NCI-H345 (cell line): ENCODE measurements at places on chromosomes 2 and 18.

GRCh38 chr2:48723129-48723528 is 32.4 kb downstream of the LHCGR start:
- no peak for DNase-seq

GRCh38 chr2:137873536-137874244 is 90.6 kb upstream of the HNMT start:
- no peak for DNase-seq

- no peak for DNase-seq
Measured at GRCh38 chr18:24274837-24275236, 122.8 kb downstream of the OSBPL1A start.

DNA sequence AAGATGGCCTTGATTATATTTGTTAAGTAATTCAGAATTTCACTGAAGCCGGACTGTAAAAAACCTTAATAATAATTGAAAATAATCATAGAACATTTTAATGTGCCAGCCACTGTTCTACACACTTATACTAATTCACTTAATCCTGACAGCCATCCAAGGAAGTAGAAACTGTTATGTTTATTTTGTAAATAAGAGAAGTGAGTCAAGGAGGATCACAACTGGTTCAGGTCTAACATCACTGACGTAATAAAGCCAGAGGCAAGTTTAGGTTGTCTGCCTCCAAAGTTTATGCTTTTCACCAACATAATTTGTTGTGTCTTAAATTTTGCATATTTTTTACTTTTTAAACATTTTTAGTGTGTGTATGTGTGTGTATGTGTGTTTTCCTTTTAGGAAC is 436.1 kb downstream of the LRRTM4 start:
- no peak for DNase-seq

DNA sequence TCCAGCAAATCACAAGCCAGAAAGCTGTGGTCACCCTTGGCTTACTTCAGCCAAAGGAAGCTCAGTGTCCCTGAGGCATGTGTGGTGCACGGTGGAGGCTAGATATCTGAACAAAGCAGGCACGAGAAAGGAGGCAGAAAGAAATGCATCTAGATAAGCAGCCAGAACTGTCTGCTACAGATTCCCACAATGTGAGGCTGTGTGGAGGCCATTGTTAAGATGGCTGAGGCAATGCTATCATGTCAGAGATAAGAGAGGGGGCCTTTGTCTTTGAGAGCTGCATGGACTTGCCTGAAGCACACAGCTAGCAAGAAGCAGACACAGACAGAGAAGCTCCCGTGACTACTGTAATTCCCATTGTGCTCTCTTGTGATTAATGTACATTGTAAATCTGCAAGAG is 110.5 kb upstream of the LYPD6 start:
- DNase-seq = peak; percentile 31

- no peak for DNase-seq
Measured at GRCh38 chr2:109402980-109403840, 210.6 kb downstream of the SEPTIN10 start.

GRCh38 chr2:232129483-232129882 is 168.0 kb downstream of the DIS3L2 start:
- no peak for DNase-seq

- no peak for DNase-seq
Measured at GRCh38 chr2:16784652-16785051, 119.0 kb upstream of the CYRIA start.

GRCh38 chr18:55403421-55403949 is 184.5 kb downstream of the TCF4 start:
- DNase-seq = no peak

DNA sequence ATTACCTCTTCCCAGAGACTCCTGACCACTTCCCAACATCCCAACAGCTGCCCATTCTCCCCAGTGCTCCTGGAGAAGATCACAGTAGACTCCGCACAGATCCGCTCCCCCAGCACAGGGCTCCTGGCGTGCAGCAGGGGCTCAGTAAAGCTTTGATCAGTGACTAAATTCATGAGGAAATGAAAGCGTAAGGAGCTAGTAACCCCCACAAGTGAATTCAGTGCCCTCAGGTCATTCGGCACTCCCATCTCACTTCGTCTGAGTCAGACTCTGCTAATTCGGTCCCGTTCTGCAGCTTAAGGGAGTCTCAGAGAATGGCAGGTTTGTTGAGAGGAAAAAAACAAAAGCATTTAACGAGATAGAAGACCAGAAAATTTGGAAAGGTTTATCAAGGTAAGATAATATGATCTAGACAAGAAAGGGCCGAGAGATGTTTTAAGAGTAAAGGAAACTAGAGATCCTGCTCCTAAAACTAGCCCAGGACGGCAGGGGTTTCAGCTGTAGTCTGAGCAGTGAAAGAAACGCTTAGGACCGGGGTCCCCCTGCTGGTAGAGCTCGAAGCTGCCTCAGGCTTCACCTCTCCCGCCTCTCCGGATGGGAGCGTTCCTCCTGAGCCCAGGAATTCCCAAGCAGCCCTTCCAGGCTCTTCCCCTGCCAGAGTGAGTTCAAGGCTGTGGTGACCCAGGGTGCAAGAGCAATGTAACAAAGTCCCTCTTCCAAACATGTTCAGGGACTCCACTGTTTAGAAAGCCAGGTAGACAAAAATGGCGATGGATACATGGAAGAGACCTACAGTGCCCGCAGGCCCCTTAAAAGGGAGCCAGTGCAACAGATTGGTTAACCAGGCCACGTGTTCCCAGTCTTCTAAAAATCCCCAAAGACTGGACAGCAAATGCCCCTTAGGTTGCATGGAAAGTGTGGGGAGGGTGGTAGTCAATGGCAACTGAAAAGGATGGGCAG is 127.3 kb downstream of the DNER start:
- DNase-seq = peak; percentile 40

- DNase-seq = peak; percentile 67
Measured at GRCh38 chr2:232876161-232876977, 6.3 kb downstream of the SNORC start.

GRCh38 chr2:202771741-202772460 is 99.7 kb downstream of the ICA1L start:
- no peak for DNase-seq

DNA sequence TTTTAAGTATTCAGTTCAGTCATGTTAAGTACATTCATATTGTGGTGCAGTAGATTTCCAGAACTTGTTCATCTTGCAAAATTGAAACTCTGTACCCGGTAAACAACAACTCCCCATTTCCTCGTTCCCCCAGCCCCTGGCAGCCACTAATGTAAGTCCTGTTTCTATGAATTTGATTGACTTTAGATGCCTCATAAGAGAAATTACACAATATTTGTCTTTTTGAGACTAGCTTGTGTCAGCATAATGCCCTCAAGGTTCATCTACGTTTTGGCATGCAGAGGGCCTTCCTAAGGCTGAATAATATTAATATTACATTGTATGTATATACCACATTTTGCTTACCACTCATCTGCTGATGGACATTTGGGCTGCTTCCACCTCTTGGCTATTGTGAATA is 30.9 kb downstream of the METTL21A start:
- DNase-seq = no peak

DNA sequence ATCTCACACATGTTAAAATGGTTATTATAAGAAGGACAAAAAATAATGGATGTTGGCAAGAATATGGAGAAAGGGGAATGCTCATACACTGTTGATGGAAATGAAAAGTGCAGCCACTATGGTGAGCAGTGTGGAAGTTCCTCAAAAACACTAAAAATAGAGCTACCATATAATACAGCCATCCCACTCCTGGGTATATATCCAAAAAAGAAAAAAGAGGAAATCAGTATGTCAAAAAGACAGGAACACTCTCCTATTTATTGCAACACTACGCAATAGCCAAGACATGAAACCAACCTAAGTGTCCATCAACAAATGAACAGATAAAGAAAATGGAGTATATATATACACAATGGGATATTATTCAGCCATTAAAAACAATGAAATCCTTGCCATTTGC is 642.6 kb downstream of the RNF144A start:
- DNase-seq = no peak

- DNase-seq = no peak
Measured at GRCh38 chr2:33321876-33322483, 154.5 kb upstream of the RASGRP3 start.

- no peak for DNase-seq
Measured at GRCh38 chr2:1548910-1549673, 135.8 kb downstream of the TPO start.

DNA sequence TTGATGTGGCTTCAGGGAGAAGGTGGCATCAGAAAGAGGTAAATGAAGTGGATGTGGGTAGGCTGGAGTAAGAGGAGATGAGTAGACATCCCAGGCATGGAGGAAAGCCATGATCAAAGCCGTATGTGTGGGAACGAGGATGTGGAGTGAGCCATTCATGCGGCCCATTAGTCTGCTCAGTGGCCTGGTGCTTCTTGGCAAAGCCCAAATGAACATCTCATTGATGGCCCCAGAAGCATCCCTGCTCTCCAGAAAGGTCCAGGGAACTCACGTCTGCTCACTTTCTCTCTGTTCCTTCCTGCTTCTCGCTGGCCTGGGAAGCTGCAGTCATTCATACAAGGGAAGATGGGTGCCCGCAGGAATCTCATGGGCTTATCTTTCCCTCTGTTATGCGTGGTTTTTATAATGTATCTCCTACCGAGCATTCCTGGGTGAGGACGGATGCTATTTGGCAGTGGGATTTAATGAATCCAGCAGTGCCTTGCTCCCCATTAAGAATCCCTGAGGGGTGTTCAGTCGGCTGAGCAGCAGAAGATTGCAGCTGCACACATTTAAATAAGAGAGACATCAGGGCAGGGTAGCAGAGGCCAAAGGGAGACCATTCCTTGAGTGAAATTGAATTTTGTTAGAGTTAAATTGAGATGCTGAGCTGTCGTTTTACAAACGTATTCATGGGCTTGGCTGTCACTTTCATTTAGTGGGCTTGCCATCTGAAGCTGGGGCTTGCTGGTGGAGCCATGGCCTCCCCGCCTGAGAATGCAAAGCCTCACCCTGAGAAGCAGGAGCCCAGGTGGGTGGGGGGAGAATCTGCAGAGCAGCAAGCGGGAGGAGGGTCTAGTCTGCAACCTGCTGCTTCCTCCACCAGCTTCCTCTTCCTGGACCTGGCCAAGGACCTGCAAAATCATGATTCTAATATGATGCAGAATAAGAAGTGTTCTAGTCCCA is 64.5 kb downstream of the LYPD1 start:
- DNase-seq = no peak

DNA sequence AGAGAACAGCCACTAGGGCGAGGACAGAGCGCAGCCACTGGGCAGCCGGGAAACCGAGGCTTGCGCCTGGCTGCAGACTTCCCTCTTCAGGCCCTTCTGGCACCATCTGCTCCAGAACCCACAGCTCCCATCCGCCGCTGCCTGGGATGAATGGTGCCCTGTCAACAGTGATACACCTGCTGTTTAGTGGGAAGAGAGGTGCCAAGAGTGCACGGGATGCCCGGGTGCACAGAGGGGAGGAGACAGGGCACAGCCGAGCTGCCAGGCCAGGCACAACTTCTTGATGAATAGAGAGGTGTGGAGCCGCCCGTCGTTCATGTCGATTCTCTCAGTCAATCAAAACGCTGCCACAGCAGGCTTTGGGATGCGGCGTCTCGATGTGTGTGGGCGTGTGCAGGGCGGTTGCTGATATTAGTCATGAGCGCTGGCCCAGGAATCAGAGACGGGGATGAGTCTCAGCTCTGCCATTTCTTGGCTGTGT is 39.5 kb downstream of the RRM2 start:
- DNase-seq = peak; percentile 91

DNA sequence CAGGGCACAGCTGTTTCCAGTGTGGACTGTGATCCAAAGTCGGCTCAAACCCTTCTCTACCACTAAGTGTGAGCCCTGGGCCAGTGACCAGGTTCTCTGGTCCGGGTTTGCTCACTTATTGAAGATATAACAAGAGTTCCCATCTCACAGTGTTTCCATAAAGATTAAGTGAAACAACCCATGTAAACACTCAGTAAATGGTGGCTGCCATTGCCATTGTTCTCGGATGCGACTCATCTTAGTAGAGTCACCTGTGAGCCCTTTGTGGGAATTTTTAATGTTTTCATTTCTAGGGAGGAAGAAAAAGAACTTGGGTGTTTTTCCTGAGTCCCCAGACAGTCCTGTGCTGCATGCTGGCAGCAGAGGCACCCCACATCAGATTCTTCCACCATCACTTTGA is 53.4 kb downstream of the TPGS2 start:
- DNase-seq = no peak

GRCh38 chr2:62349788-62350187 is 153.9 kb downstream of the B3GNT2 start:
- DNase-seq = no peak

- DNase-seq = peak; percentile 29
Measured at GRCh38 chr2:107548216-107548615, 278.5 kb upstream of the RGPD4 start.

DNA sequence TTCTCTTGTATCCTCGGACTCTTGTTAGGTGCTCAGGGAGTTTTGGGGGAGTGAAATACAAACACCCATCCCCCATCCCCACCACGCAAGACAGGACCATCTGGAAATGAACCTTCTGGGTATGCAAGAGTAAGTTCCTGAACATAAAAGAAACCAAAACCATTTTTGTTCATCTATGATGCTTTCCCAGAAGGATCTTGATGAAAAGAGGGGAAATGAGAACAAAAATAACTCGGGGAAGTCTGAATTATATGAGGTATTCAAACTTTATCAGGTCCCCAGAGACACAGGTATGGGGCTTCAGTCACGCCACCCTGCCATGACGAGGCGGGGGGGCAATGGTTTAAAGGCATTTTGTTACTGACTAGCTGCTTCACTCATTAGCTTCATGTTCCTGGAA is 68.6 kb upstream of the DNMT3A start:
- no peak for DNase-seq

GRCh38 chr2:77314721-77315120 is 207.5 kb downstream of the LRRTM4 start:
- peak; percentile 19 for DNase-seq

DNA sequence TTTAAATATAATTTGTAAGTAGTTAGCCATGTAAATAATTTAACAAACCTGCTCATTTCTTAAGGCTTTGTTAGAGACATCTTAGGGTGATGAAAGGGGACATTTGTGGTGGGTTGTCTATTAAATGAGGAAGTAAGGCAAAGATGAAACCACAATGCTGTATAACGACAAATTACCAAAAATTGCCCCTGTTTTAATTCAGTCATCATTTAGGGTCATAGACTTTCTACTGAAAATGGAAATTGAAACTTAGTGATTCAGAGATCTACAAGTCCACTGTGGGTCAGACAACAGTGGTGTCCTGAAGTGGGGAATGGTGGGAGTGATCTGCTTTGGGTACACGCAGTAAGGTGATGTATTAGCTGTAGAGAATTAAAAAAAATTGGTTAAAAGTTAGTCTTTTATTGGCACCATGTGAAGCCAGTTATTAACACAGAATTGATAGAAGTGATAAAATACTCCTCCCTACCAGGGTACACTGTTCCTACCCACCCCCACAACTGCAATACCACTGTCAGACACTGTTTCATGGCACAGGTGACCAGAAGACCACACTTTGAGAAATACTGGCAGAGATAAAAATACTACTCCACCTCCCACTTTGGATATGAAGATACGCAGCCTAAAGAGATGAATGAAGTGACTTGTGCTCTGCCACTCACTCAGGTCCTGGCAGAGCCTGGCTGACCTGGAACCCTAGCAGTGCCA is 13.4 kb downstream of the CERS6 start:
- DNase-seq = no peak

DNA sequence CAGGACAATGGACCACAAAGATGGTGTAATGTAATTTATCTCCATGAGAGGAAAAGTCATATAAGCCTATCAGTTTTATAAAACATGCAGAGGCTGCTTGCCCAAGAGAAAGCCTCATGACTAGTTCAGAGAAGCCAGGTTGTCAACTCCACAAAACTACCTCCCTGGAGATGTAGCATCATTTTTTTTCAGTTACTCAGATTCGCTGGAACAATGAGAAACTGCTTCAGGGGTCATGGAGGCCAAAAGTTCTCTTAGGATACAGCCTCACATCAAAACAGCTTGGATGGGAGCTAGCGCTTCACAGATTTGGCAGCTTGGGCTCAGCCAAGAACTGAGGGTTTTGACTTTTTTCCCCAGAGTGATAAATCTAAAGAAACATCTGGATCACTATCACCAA is 263.5 kb downstream of the INSIG2 start:
- DNase-seq = no peak
